ENCODE measurements at places on chromosomes 7 and 10. TPM values are rescaled to one million over a fixed set of nuclear protein-coding genes. Genes with fewer than 3 reads are reported as not detected.

ACHE gene
- total RNA-seq: 0.25 TPM

DPP6 gene
- not detected for total RNA-seq

ATG9B gene
- not detected for total RNA-seq

SFTPD gene
- total RNA-seq: not detected

FAM221A gene
- 2.8 TPM for total RNA-seq

NUTM2B gene
- 0.37 TPM for total RNA-seq

CACUL1 gene
- total RNA-seq: 12.8 TPM

GRCh38 chr7:77370606-77371005, 45.5 kb downstream of the GSAP start:
- no peak overlapping the region for H3K4me3 ChIP-seq
- H3K36me3 ChIP-seq: peaks cover 3% of the 10 kb centered on the region
- no peak for DNase-seq
- no peaks in the 10 kb centered on the region for H3K27me3 ChIP-seq

DNA sequence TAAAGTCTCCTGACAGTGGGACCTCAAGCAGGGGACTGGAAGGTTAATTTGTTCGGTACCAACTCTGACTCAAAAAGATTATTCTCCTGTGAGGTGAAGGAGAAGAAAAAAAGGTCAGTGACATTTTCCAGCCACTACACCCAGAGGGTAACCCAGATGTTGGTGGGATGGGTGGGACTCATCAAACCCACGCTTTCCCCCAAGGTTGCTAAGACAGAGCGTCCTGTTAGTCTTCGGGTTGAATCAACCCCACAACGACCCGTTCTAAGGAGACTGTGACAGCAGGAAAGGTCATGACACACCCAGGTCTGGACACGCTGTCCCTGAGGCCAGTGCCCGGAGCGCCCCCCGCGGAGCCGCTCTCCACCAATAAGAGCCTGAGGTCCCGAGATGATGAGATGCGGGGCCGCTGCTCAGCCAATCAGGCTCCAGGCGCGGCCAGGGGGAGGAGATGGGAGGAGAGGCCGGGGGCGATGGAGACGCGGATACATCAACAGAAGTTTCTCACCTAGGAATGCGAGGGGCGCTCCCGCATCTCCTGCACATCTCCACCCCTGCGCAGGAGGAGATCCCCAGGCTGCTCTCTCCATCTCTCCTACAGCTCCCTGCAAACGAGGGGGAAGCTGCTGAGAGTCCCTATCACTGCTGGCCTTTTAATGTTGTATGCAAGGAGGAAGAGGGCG, at the start of gene WNT16:
Gene WNT16, plus strand, starts transcription at position 493 of the 683 bp plus-strand sequence. CDS start 293 bp downstream, outside the sequence.
- no peak within 1 kb of the TSS for H3K27ac ChIP-seq
- H3K36me3 ChIP-seq: no peaks in the 10 kb centered on the region
- no peaks in the 10 kb centered on the region for H3K27me3 ChIP-seq
- H3K4me3 ChIP-seq: no peak within 1 kb of the TSS
- DNase-seq: no peak

GRCh38 chr7:40499718-40500117, 364.9 kb downstream of the SUGCT start:
- H3K4me1 ChIP-seq: no peaks in the 10 kb centered on the region
- H3K27ac ChIP-seq: no peak overlapping the region
- no peaks in the 10 kb centered on the region for H3K36me3 ChIP-seq
- no peaks in the 10 kb centered on the region for H3K27me3 ChIP-seq
- no peak overlapping the region for H3K4me3 ChIP-seq

DNA sequence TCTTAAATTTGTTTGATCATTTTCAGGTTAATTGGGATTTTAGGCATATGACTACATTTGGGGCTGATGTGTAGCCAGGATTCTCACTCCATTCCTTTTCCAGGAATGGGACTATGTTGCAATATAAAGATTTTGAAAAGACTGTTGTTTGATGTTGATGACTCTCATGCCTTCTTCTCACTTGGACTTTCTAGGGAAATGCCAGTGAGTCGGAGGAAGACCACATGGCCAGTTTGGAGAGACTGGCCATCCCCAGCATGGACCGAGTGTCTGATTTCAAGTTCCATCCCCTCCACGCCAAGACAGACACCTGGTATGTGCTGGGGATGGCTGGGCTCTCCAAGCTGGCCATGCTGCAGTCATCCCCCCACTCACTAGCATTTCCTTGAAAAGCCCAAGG, 5.5 kb downstream of the IGFBP3 start:
- H3K36me3 ChIP-seq: no peaks in the 10 kb centered on the region
- H3K4me3 ChIP-seq: no peak overlapping the region
- no peak overlapping the region for H3K27ac ChIP-seq
- peaks cover 14% of the 10 kb centered on the region for H3K4me1 ChIP-seq

DNA sequence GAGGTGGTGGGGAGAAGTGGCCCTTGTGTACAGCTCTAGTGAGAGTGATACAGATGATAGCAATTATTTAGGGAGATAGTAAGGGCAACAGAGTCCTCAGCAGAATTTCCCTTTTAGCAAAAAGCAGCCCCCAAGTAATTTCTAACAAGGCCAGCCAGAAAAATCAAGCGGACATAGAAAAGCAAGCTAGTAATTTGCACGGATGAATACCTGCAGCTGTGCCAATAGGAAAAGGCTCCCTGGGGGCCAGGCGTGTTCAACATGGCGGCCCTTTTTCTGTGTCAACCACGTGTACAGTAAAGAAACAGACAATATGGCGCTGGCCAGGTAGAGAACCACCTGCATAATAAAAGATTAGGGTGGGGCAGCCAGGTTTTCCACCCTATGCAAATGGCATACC, 7.4 kb downstream of the MCM10 start:
- no peaks in the 10 kb centered on the region for H3K4me1 ChIP-seq
- no peaks in the 10 kb centered on the region for H3K36me3 ChIP-seq
- no peaks in the 10 kb centered on the region for H3K27me3 ChIP-seq
- H3K27ac ChIP-seq: no peak overlapping the region
- DNase-seq: no peak
- H3K4me3 ChIP-seq: no peak overlapping the region

- no peaks in the 10 kb centered on the region for H3K27me3 ChIP-seq
- peaks cover 11% of the 10 kb centered on the region for H3K4me1 ChIP-seq
- no peak overlapping the region for H3K4me3 ChIP-seq
- no peaks in the 10 kb centered on the region for H3K36me3 ChIP-seq
- DNase-seq: no peak
These were observed 100.3 kb downstream of the CTBP2 start for GRCh38 chr10:125060026-125060425.

- no peaks in the 10 kb centered on the region for H3K4me1 ChIP-seq
- H3K36me3 ChIP-seq: no peaks in the 10 kb centered on the region
- DNase-seq: no peak
These were observed 149.7 kb downstream of the PAXIP1 start for GRCh38 chr7:154853063-154853726.

- no peak for DNase-seq
- no peak overlapping the region for H3K4me3 ChIP-seq
- H3K4me1 ChIP-seq: no peaks in the 10 kb centered on the region
- no peak overlapping the region for H3K27ac ChIP-seq
These were observed 28.0 kb downstream of the STARD3NL start for GRCh38 chr7:38206071-38206470.

GRCh38 chr10:69838853-69839252, 37.1 kb downstream of the COL13A1 start:
- H3K4me3 ChIP-seq: no peak overlapping the region
- H3K36me3 ChIP-seq: no peaks in the 10 kb centered on the region
- H3K4me1 ChIP-seq: no peaks in the 10 kb centered on the region
- H3K27ac ChIP-seq: no peak overlapping the region
- H3K27me3 ChIP-seq: peaks cover 2% of the 10 kb centered on the region

DNA sequence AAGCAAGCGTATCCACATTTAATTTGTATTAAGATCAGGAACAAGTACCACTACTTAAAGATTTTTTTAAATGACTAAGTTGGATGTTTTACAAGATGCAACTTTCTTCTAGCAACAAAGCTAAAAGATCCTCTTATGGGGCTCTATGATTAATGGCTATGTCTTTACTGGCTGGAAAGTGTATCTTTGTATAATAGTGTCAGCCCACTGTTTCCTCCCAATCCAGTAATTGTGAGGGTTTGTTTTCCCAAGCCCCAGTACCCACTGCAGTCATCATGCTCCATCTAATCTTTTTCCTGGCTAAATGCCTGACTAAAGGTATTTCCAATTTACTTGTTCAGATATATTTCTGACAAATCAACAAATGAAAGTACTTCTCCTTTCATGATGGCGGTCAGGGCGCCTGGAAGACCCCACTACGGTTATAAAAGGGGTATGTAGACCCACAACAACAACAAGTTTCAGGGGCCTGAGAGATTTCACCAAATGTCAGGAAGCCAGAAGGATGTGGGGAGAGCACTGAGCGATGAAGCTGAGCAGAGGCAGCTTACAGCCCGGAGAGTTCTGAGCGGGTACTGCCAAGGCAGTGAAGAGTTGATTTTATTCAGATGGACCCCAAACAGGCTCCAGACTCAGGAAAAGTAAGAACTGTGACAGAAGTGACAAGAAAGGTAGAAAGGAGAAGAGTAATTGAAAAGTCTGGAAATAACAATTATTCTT, 222.6 kb upstream of the KLF14 start:
- no peak overlapping the region for H3K4me3 ChIP-seq
- H3K36me3 ChIP-seq: peaks cover 3% of the 10 kb centered on the region
- DNase-seq: no peak
- H3K27ac ChIP-seq: no peak overlapping the region

GRCh38 chr7:42461537-42461936, 224.5 kb upstream of the GLI3 start:
- H3K27ac ChIP-seq: no peak overlapping the region
- H3K4me1 ChIP-seq: no peaks in the 10 kb centered on the region
- DNase-seq: no peak
- no peaks in the 10 kb centered on the region for H3K36me3 ChIP-seq
- no peak overlapping the region for H3K4me3 ChIP-seq

- no peak overlapping the region for H3K4me3 ChIP-seq
- no peak for DNase-seq
- no peaks in the 10 kb centered on the region for H3K4me1 ChIP-seq
- H3K27ac ChIP-seq: no peak overlapping the region
These were observed 125.0 kb upstream of the THSD7A start for GRCh38 chr7:11956991-11957390.

DNA sequence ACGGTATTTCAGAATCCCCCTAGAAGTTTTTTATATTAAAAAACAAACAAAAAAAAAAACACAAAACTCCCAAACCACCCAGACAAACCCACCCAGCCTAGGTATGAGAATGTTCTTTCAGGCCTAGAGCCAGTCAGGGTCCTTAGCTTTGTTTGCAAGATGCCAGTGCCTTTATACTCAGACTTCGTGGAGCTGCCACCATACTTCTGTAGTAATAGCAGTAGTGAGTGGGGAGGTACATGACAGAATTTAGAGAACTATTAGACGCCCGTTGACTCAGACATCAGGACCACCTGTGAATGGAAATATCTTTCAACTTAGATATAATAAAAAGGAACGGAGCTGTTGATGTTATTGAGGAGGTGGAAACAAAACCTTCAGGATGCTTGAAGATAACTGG, 138.2 kb upstream of the MKLN1 start:
- H3K27me3 ChIP-seq: no peaks in the 10 kb centered on the region
- H3K27ac ChIP-seq: no peak overlapping the region
- H3K36me3 ChIP-seq: no peaks in the 10 kb centered on the region
- no peaks in the 10 kb centered on the region for H3K4me1 ChIP-seq
- H3K4me3 ChIP-seq: no peak overlapping the region

- H3K4me3 ChIP-seq: no peak overlapping the region
- no peak for DNase-seq
- H3K27me3 ChIP-seq: no peaks in the 10 kb centered on the region
- H3K36me3 ChIP-seq: no peaks in the 10 kb centered on the region
These were observed 125.3 kb downstream of the CHCHD3 start for GRCh38 chr7:132956556-132956955.

DNA sequence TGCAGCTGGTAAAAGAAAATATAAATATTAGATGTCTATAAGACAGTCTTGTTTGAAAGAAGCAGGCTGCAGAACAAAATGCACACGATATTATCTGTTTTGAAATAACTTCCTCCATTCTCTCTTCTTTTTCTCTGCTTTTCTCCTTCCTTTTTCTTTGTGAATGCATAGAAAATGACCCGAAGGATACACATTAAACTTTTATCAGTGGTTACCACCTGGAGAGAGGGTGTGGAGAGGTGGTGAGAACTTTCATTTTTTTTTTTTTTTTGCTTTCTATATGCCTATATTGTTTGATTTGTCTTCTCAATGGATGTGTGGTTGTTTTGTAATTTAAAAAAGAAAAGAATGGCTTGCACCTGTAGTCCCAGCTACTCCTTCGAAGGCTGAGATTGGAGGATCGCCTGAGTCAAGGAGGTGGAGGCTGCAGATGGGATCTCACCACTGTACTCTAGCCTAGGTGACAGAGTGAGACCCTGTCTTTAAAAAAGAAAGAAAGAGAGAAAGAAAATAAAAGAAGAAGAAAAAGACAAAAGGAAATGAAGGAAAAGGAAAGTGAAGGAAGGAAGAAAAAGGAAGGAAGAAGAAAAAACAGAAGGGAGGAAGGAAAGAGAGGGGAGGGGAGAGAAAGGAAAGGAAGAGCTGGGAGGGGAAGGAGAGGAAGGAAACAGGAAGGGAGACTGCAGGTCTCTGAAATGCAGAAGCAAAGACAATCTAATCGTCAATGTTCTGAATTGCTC, 64.4 kb downstream of the SAMD9 start:
- H3K4me3 ChIP-seq: no peak overlapping the region
- H3K27me3 ChIP-seq: no peaks in the 10 kb centered on the region
- H3K4me1 ChIP-seq: no peaks in the 10 kb centered on the region
- DNase-seq: no peak
- no peak overlapping the region for H3K27ac ChIP-seq

DNA sequence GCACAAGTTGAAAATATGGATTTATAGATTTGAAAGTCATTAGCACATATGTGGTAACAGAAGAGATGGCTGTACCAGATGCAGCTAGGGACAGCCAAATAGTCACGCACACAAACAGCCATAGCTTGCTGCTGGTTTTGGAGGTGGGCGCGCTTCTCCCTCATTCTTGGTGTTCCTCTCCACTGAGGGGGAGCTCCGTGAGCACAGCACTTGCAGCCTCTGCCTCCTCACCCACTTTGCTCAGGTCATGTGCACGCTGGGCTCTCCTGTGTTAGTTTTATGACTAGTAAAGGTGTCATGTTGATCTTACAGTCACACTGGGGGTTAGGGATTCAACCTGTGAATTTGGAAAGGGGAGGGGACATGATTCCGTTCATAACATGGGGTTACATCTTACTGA, 8.5 kb upstream of the ZNF786 start:
- H3K36me3 ChIP-seq: no peaks in the 10 kb centered on the region
- no peaks in the 10 kb centered on the region for H3K4me1 ChIP-seq
- no peak overlapping the region for H3K4me3 ChIP-seq
- no peak overlapping the region for H3K27ac ChIP-seq
- DNase-seq: no peak

- H3K36me3 ChIP-seq: no peaks in the 10 kb centered on the region
- no peaks in the 10 kb centered on the region for H3K27me3 ChIP-seq
These were observed 9.8 kb upstream of the CYP2C18 start for GRCh38 chr10:94673614-94674321.

DNA sequence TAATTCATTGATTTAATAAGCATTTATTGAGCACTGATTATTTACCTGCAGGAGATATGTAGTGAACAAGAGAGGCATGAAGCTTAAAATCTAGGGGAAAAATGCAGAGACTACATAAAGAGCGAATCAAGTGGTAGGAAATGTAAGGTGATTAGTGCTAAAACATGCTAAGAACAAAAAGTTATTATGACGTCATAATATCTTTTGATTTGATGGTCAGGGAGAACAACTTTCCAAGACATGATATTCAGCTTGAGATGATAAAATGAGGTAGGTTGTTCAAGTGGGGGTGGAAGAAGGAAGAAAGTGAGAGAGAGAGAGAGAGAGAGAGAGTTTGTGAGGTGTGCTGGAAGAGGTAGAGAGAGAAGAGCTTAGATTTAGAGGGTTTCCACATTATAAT, 317.7 kb downstream of the NRG3 start:
- H3K27ac ChIP-seq: no peak overlapping the region
- H3K4me1 ChIP-seq: no peaks in the 10 kb centered on the region
- no peak for DNase-seq
- no peaks in the 10 kb centered on the region for H3K27me3 ChIP-seq
- H3K4me3 ChIP-seq: no peak overlapping the region
- no peaks in the 10 kb centered on the region for H3K36me3 ChIP-seq
